Activated CD8-positive, alpha-beta T cell treated with anti-CD3 and anti-CD28 coated beads, Interleukin-2, amount 10 ng/mL, durations not matched to agents 7 days and 5 days (primary cell): ENCODE measurements at places on chromosomes 3 and 15. TPM values are rescaled to one million over a fixed set of nuclear protein-coding genes. Genes with fewer than 3 reads are reported as not detected.

GRCh38 chr3:160801386-160802118 lies 45.5 kb downstream of the PPM1L start:
- peak; percentile 67 for DNase-seq

GRCh38 chr3:161422171-161422700 lies 50.9 kb upstream of the SPTSSB start:
- no peak for DNase-seq

DNA sequence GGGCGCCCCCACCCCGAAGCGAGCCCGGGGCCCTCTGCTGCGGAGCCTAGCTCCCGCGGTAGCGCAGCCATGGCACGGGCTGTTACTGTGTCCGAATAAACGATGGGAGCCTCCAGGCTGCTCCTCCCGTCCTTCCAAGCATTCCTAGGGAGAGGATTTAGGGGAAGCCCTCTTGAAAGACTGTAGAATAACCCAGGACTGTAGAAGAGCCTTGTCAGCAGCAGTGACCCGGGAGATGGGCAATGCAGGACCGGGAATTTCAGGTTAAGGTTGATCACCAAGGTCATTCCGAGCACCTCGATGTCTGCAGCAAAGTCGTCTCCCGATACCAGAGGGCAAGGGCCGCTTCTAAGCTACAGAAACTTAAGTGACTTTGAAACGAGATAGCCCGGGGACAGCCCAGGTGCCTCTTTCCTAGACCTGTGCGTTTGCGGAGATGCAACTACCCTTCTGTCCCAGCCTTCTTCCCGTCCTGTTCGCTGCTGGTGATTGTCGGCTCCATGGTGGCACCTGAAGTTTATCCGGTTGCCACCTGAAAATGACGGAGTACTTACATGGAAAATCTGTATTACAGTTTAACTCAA lies 753 bp upstream of the MYO5A start:
- DNase-seq: peak; percentile 44

DNA sequence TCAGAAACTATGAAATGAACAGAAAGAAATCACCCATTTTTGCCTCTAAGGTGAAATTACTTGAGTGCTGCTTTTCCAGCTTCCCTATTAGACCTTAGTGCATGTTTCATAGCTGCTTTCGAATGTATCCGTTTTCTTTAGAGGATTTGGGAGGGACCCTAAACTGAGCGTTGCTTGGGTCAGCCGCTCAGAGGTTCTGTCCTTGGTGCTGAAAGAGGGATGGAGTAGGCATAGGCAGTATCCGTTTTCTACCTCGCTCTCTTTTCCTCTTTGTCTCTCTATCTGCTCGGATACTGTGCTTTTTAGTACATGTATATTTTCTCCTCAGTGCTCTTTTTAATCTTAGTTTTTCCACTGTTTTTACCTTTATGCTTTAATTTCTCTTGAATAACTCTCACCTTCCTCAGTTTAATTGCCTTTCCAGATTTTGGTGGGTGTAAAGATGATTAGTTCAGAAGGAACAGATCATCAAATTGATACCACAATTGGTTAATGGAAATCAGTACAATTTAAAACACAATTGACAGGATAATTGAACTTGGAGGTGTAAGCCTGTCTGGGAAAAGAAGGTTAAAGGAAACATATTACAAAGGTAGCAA lies at the start of gene DRD3:
TSS of gene DRD3 (minus strand) at position 283 of the 599 bp plus-strand sequence. CDS start 7,060 bp downstream, outside the sequence.
- DNase-seq: peak; percentile 53

GRCh38 chr3:33099109-33099645 lies 2.2 kb upstream of the GLB1 start:
- no peak for DNase-seq

GRCh38 chr3:1693145-1693544 lies 405.5 kb upstream of the CNTN4 start:
- DNase-seq: no peak

The PIAS1 gene
- total RNA-seq: 40.6 TPM

The ITIH4 gene
- 15.1 TPM for total RNA-seq
